Hindlimb muscle (tissue), 1 donor: ENCODE measurements at places on chromosomes 7 and 10.

- DNase-seq: no peak
Observed at GRCh38 chr10:129360046-129360445, 107.0 kb upstream of the MGMT start.

DNA sequence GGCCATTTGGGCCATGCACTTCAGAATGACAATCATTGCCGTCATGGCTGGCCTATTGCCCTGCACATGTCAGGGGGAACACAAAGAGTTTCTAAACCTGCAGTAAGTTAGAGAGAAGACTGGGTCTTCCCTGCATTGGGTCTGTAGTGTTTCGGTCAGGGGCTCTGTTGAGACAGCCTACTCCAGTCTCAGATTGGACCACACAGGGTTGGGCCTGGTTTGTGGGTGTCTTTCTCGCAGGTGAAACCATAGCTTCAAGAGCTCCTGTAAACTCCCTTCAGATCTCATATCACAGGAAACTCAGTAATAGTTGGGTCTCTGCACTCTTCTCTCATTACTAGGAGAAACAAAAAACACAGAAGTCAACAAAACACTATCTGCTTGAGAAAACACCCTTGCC, 7.3 kb upstream of the TARP start:
- DNase-seq: no peak

DNA sequence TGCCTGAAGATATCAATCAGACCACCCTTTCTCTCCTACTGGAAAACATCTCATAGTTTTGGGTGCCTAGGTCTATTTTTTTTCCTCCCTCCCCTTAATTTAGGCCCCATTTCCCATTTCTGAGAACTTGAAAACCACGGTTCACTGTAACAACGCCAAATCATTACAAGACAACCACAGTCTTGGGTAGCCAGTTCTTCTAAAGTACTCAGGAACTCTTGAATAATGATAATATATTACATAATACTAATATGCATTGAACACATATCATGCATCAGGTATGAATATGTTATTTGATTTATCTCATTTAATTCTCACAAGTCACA, 185.1 kb upstream of the ADO start:
- DNase-seq: no peak

GRCh38 chr10:22649994-22650393, 64.4 kb downstream of the PIP4K2A start:
- DNase-seq: no peak

GRCh38 chr7:55130395-55131141, 111.8 kb downstream of the EGFR start:
- DNase-seq: no peak

DNA sequence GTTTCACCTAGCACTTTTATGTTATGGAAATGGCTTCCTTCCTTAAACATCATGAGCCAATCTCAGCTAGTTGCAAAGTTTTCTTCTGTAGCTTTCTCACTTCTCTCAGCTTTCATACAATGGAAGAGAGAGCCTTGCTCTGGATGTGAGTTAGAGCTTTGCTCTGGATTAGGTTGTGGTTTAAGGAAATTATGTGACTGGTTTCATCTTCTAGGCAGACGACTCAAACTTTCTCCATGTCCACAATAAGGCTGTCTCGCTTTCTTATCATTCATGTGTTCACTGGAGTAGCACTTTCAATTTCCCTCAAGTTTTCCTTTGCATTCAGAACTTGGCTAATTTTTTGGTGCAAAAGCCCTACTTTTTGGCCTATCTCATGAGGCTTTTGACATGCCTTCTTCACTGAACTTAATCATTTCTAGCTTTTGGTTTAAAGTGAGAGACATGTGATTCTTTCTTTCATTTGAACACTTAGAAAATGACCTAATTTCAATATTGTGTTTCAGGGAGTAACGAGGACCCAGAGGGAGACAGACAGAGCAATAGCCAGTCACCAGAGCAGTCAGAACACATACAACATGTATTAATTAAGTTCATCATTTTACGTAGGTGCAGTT, 49.8 kb downstream of the CNOT4 start:
- no peak for DNase-seq
